T1000 (cell line): ENCODE measurements at places on chromosomes 4 and X.

GRCh38 chrX:63917296-63917695 lies 132.3 kb upstream of the ARHGEF9 start:
- DNase-seq = no peak

DNA sequence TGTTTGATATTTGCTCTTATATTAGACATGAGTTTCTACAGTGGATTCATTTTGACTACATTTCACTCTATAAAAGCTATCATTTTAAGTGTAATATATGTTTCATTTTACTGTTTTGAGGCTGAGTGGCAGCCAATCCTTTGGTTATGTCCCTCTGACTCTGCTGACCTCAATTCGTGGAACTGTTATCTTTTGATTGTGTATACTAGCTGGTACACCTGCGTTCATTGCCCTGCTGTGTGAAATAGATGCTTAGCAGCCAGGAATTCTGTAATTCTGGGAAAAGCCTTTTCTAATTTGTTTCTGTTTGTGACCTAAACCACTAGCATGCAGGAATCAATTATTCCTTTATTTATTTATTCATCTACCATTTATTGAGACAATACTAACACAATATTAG lies 269.4 kb upstream of the CT83 start:
- no peak for DNase-seq

DNA sequence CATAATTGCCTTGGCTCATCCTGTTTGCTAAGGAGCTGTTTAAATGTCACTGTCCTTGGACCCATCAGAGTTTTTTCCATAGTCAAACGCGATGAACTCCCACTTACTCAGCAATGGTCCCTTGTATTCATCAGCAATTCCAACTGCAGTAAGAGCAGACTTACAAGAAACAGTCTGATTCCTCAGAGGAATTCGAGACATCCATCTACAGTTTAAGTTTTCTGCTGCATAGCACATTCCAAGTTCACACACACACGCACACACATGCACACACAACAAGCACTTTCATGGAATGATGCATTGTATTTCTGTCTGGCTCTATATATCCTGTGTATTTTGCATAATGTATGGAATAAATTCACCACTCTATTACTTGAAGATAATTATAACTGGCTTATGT lies 32.7 kb upstream of the TMEM150C start:
- DNase-seq = no peak

DNA sequence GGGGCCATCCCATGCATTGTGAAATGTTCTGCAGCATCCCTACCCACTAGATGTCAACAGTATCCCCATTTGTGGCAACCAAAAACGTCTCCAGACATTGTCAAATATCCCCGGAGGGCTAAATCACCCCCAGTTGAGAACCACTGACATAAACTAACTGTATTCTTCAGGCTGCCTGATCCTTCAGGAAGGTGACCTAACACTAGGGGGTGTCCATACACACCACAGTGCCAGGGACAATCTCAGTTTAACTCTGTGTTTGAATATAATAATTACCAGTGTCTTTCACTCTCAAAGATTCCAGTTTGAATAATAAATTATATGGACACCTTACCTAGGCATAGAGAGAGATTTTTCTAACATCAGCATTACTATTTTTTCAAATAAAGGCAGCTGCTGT lies 6.4 kb downstream of the ACE2 start:
- no peak for DNase-seq

DNA sequence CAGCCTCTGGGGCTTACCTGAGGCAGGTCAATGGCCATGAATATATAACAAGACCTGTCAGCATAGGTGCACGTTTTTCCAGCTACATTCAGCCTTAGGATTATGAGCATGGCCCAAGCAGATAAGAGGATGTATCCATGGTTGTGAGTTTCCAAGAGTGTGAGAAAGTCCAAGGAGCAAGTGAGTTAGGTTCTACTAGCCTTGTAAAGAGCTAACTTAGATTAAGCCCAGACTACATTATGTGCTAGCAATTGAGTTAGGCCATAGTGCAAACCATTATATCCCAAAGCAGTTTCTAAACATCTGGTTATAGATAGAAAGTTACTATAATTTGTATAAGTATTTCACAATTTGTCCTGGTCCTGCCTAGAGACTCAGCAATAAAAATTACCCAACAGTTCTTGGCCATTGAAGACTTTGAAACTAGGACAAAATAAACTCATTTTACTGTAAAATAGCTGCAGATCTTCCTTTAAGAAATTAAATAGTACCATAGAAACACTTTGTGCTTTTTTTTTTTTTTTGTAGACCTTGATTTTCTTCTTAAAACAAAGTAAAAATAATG lies 312.0 kb downstream of the CAMK2D start:
- DNase-seq = no peak

- DNase-seq = no peak
These were observed 78.0 kb downstream of the CHRNA9 start for GRCh38 chr4:40412866-40413795.

GRCh38 chr4:10019521-10020051 lies 1.7 kb downstream of the SLC2A9 start:
- DNase-seq = no peak

DNA sequence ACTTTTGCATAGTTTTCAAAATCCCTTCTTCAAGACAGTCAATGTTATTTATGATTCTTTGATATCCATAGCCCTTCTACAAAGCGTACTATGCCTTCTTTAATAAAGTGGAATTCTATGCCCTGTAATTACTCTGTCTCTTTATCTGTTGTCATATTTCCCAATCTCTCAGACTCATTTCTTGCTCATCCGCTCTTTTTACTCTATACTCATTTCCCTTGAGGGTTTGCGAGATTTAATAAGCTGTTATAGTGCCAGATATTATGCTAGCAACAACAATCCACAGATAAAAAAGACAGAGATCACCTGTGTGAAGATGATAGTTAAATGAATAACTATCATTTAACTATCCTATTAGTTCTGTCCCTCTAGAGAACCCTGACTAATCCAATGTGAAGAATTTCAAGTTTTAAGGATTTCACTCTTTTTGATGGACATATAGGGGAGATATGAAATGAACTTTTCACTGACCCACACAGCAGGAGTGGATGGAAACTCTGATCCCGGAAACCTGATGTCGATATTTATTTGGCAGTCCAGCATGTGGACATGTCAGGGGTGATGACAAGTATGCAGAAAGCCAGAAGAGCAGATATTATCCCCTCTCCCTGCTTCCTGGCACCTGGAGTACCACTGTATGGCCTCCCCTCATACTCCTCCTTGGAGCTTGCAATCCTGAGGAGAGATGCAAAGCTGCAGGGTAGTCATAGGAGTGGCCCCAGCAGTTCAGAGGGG lies 49.7 kb downstream of the TMEM156 start:
- no peak for DNase-seq
